LHCN-M2 (cell line): ENCODE measurements at places on chromosomes 2 and 18.
A peak's percentile ranks its signal among the peaks of the same experiment; 100 is the strongest.

DNA sequence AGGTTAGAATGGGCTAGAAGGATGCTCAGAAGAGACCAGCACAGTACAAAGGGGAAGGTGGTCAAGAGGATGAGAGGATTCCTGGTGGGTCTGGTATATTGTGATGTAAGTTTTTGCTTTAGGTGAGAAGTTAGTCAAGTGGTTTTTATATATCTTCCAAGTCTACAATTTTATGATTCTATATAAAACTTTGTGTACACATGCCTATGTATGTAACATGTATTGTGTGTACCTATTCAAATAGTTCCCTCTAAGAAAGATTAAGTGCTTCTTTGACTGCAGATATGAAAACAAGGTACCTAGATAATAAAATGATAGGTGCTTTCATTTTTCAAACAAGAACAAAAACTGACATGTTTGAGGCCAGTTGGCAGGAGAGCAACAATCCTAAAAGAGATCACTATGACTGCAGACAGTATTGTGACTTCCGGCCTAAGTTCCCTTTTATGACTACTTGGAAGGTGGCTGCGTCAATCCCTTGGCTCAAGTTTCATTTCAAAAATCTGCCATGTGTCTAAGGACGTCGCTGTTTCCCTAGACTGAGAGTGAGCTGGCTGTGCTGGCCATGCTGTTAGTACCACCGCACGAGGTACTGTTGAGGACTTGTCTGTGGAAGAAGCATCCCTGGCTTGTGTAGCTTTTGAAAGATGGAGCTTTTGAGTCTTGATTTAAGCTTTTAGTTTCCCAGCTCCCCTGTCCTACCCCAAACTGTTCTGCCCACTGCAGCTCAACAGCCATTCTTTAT, 123.1 kb downstream of the PRPF40A start:
- DNase-seq: peak; percentile 47

DNA sequence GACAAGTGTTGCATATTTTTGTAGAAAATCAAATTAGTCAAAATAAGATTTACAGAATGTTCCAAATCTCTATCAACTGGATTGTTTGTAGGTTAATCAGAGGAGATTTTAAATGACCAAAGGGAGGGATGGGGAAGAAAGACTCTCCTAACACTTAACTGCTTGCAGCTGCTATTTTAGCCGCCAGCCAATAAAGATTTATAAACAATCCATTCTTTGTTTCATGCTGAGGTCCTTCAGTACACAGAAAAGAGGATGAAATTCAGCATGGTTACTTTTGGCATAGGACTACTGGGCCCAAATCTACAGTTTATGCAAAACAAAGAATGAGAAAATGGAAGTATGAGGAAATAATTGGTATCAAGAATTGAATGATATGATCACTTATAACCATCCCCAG, 86.4 kb upstream of the FN1 start:
- no peak for DNase-seq

GRCh38 chr2:175064797-175065196, 59.6 kb upstream of the CHN1 start:
- DNase-seq: no peak

DNA sequence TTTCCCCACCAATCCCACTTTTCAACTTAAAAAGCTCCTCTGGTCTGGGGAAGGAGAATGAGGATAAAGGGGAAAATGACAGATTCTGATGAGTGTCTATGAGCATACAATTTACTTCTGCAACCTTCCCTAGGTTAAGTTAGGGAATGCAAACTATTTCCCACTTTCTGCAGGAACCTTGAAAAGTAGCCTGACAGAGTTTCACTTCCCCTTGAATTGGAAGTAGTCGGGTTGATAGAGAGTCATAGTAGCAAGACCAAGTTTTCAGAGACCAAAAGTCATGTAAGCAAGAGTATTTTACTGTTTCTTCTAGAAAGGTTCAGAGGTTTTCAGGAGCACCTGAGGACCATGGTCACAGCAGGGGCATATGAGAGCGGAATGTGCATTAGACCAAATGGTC, 815.1 kb downstream of the CPS1 start:
- no peak for DNase-seq

- DNase-seq: no peak
Measured at GRCh38 chr2:206565666-206566065, 76.6 kb upstream of the FAM237A start.

DNA sequence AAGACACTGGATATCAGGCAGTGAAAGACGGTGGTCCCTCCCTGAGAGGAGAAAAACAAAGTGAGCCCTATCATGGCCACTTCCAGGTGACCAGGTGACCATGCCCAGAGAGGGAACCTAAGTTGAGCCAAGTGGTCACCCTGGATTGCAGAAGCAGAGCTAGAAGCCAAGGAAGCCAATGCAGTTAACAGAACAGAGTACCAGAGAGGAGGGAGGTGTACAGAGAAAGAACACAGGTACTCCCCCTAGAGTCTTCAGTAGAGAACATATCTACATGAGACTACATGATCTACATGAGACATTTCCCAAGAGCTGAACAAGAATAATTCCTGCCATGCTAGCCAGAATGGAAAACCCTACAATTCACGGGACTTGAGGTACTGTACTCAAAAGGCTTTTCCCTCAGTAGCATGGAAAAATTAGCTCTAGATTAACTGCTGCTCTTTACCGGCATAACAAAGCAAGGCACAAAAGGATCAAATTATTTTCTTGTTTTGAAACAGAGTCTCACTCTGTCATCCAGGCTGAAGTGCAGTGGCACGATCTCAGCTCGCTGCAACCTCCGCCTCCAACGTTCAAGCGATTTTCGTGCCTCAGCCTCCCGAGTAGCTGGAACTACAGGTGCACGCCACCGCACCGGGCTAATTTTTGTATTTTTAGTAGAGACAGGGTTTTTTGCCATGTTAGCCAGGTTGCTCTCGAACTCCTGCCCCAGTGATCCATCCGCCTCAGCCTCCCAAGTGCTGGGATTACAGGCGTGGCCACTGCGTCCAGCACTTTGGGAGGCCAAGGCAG, 23.5 kb downstream of the ROCK2 start:
- no peak for DNase-seq

DNA sequence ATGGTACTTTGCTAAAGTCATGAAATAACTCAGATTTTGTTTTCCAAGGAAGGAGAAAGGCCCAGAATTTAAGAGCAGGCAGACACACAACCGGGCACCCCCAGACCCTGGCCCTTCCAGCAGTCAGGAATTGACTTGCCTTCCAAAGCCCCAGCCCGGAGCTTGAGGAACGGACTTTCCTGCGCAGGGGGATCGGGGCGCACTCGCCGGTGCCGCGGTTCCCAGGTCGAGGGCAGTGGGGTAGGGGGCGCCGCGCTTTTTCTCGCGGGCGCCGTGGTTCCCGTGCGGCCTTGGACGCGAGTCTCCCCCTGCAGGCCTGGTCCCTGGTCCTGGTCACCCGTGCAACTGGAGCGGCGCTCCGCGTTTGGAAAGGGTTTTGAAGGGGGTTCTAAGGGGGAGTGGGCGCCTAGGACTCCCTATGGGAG, 1.2 kb downstream of the ZNF236 start:
- DNase-seq: no peak

DNA sequence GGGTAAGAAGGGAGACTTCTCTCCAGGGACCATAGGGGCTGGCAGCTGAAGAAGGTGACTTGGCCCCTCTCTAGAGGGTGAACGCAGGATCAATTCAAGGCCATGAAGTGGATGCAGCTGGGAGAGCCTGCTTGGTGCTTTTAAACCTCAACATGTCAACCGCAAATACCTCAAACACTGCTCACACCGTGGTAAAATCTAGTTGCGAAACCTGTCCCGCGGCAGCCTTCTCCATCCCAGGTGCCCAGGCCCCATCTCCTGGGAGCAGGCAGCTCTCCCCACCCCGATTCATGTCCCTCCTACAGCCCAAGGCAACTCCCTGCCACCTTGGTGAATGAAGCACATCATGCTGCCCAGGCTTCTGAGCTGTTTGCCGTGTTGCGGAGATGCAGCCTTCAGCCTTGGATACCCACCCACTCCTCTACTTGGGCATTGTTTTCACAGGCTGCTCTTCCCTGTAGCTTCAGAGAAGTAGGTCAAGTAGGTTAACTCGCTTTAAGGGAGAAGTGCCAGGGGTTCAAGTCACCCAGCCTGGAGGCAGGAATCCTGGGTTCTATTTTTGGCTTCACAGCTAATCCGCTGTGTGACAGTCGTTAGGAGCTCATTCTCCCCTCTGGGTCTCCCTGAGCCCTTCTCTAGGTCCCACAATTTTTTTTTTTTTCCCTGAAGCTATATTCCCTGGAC, 6.2 kb upstream of the EFR3B start:
- no peak for DNase-seq

GRCh38 chr18:58988600-58988999, 123.9 kb downstream of the ZNF532 start:
- peak; percentile 93 for DNase-seq

GRCh38 chr2:168699844-168700417, 102.5 kb upstream of the NOSTRIN start:
- peak; percentile 42 for DNase-seq

DNA sequence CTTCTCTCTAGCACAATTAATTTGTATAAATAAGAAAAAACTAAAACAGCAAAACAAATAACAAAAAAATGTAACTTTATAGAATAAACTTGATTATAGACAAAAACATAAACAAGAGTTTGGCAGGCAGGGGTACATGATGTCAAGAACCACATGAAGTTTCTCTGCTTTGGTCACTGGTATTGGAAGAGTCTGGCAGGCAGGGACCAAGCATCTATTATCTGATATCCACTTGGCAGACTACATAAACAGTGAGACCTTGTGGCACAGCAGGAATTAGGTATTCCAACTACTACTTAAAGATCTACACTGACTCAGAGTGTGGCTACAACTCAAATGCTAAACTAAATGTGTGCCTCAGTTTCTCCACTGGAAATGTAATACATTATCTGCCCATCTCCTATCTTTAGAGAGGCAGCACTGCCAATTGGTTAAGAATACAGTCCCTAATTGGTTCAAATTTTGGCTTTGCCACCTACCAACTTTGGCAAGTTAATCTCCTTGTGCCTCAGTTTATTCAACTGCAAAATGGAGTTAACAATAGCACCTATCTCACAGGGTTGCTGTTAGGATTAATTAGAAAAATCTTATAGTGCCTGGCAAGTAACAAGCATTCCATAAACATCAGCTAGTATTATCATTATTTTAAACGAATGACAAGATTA, 2.7 kb downstream of the MAP4K3 start:
- no peak for DNase-seq

DNA sequence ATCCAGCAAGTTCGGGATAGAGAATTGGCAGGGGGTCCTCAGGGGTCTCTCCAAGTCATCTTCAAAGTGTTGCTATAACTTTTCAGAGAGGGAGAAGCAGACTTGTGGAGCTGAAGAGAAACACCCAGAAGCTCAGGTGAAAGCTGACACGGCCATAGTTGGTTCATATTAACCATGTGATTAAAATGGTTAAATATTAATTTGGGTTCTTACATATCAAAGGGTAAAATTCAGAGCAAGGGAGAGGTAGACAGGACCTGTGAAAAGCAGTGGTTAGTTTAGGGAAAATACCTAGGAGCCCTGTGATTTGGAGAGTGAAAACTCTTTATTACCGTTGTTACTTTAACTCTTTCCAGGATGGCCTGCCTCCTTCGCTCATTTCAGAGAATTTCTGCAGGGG, at the start of gene UGT1A6:
Gene UGT1A6 (plus strand): TSS at position 243 of the 400 bp plus-strand sequence. CDS start 115 bp downstream, at position 358.
- no peak for DNase-seq

DNA sequence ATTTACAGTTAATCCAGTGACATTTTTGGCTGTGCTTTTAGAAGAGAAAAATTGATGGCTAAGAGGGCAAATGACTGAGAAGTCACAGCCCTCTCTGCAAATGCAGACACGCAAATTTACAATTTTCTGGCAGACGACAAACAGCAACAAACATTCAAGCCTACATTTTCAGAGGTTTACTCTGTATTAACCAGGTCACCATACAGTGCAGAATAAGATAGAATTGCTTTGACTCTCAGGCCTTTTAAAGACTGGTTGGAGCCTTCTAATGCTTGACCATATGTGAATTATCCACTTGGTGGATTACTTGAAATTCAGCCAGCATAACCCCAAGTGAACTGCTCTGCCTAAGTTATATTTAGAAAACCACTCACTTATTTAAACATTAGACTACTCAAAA, 280.9 kb upstream of the STON1 start:
- peak; percentile 74 for DNase-seq

GRCh38 chr18:79853303-79853992, 55.7 kb downstream of the KCNG2 start:
- no peak for DNase-seq

- DNase-seq: no peak
Measured at GRCh38 chr2:44086629-44087028, 82.0 kb upstream of the PPM1B start.

- DNase-seq: no peak
Measured at GRCh38 chr18:79933765-79934164, 17.7 kb downstream of the SLC66A2 start.

DNA sequence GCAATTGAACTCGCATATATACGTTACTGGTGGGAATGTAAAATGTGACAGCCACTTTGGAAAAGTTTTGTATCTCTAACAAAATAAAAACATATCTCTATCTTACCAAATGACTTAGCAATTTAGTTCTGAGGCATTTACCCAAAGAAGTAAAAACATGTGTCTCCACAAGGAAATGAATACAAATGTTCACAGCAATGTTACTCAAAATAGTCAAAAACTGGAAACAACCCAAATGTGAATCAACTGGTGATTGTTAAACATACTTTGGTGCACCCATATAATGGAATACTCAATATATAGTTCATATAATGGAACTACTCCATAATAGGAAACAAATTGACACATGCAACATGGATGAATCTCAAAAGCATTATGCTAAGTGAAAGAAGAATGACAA, 70.4 kb upstream of the DNER start:
- DNase-seq: no peak

DNA sequence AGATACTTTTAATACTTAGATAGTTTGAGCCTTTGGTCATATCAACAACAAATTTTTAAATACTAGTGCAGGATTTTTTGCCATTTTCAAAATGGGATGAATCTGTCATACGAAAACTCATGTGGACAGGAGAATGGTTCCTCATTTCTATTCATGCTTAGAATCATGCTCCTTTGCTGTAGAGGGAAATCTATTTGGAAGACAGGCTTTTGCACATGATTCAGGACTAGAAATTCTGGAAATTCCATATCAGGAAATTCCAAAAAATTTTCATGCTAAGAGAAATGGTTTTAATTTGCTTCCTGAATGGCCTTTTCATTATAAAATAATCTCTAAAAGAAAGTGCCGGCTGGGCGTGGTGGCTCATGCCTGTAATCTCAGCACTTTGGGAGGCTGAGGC, 39.3 kb downstream of the MOGAT1 start:
- no peak for DNase-seq

DNA sequence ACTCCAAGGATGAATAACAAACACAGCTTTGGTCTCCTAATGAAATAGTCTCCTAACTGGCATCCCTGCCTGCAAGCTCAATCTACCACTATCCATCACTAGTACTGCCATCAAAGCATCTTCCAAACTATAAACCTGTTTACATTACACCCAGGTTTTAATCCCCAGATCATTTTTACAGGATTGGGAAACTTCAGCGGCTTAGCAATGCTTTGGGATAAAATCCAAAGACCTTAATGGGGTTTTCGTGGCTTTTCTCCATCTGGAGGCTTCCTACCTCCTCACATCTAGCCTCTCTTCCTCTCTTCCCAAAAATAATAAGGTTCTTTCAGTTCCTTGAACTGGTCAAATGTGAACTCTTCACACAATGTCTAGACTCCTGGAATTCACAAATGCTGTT, 92.2 kb upstream of the SETBP1 start:
- no peak for DNase-seq

- DNase-seq: no peak
Measured at GRCh38 chr2:83115606-83116005, 1343.5 kb downstream of the SUCLG1 start.

- DNase-seq: no peak
Measured at GRCh38 chr2:63048367-63049171, 2.1 kb upstream of the OTX1 start.
